NCI-H187 treated with DMSO at 0.1 percent for 48 hours (cell line): ENCODE measurements at places on chromosomes 2 and 18.

- no peak for DNase-seq
Measured at GRCh38 chr18:1302861-1303260, 398.2 kb downstream of the ADCYAP1 start.

DNA sequence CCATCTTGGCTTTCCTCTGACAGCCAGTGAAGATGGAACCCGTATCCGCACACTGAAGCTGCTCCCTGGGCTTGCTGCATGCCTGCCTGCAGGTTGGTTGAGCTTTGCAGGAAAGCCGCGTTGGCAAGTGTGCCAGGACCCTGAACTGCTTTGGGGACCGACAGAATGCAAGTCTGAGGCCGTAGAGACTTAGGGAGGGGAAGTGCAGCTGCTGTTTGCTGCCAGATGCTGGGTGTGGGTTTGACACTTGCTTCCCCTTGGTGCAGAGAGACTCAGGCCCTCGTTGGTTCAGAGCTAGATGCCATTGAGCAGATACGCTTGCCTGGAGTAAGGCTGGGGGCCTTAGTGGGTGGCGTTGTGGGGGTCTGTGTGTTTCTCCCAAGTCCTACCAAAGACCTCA is 13.1 kb upstream of the PHLPP1 start:
- no peak for DNase-seq

DNA sequence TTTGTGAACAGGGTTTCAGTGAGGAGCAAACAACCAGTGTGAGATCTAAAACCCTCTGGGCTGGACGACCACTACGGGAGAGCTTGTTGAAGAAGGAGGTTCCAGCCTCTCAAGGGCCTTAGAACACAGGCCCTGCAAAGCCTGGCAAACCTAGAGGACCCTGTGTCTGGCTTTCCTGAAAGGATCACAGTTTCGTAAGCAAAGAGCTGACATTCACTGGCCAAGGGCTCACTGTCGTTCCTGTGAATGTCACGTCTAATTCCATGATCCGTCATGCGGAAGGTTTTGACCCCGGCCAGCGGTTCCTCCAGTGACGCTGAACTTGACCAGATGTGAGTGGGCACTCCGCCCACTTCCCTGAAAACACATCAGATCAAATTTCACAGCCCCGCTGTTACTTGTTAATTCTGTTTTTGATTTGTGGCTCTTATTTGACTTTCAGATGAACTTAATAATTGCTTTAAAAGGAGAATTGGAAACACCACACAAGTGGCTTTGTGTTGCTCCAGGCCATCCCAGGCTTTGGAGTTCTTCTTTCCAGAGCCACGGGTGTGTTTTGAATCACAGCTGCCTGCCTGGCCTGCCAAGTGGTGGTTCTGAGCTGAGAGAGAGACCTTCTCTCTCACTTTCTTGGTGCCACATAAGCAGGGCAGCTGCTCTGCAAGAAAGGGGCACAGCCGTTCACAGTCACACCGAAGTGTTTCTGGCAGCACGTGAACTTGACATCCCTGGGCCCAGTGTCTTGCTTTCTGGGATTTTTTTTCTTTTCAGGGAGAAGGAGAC is 308.4 kb downstream of the NDUFA10 start:
- no peak for DNase-seq

DNA sequence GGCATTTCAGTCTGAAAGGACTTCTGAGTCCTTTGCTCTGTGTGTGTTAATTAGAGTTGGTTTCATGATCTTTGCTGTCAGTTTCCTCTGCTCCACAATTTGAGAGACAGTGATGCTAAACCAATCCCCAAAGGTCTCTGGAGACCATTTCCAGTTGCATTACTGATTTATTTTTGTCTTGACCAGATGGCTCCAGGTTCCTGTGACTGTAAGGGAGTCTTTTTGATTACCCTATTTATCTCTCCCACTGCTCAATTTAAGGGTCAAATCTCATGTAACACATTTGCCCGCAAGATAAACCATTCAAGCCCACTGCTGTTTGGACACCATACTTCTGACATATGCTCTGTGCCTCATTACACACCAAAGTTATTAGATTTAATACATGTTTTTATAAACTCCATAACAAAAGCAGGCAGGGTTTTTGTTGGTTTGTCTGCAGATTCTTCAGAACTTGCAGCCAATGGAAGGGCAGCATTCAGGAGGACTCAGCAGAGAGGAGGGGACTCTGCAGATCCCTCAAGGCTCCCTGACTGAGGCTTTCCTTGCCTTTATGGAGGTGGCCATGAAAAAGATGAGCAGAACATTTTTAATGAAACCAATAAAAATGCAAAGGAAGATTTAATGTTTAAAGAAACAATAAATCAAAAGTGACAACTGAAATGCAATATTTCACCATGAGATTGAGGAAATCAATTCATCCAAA is 889.3 kb upstream of the CELF4 start:
- no peak for DNase-seq

DNA sequence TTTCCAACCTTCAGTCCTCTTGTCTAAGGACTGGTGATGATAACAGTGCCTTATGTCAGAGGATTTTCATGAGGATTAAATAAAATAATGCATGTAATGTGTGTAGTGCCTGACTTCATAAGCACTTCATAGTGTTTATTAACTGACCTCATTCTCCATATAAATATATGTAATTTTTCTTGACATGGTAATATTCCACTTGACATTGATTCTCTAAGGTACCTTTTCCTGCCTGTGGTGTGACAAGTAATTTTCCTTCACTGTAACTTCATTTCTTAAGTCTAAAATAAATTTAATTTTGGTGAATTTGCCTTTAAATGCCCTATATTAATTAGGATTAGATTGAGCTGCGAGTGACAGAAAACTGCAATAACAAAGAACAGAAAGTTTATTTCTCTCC is 27.3 kb downstream of the SLC20A1 start:
- no peak for DNase-seq
